ENCODE measurements at places on chromosomes 1 and 21.

DNA sequence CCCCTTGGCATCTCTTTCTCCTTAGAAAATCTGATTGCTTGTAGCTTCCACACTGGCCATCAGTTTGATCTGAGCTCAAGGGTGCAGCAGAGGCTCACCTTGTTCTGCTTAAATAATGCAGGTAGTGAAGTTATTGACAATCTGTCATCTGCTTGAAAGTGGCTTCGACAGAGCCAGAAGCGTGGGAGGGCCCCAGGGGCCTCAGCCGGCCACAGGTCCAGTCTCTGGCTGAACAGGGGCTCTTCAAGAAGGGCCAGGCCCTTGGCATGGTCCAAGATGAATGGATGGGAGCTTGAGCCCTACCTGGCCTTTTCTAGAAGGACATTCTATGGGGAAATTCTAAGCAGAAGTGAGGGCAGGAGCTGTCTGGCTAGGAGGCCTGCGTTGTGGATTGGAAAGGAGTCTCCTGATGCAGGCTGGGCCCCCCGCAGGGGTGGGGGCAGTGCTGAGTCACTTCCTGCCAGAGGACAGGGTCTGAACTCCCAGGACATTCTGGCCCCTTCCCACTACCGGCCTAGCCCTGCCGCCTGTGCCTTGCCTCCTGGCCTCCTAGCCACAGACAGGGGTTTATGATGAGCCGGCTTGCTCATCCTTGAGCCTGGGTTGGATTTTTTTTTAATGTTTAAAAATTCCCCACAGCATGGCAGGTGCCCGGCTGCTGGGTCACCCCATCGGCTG, 162.3 kb upstream of the VAMP3 start:
- DNase-seq = no peak

GRCh38 chr1:150613061-150613920, 16.1 kb downstream of the ENSA start:
- no peak for DNase-seq

DNA sequence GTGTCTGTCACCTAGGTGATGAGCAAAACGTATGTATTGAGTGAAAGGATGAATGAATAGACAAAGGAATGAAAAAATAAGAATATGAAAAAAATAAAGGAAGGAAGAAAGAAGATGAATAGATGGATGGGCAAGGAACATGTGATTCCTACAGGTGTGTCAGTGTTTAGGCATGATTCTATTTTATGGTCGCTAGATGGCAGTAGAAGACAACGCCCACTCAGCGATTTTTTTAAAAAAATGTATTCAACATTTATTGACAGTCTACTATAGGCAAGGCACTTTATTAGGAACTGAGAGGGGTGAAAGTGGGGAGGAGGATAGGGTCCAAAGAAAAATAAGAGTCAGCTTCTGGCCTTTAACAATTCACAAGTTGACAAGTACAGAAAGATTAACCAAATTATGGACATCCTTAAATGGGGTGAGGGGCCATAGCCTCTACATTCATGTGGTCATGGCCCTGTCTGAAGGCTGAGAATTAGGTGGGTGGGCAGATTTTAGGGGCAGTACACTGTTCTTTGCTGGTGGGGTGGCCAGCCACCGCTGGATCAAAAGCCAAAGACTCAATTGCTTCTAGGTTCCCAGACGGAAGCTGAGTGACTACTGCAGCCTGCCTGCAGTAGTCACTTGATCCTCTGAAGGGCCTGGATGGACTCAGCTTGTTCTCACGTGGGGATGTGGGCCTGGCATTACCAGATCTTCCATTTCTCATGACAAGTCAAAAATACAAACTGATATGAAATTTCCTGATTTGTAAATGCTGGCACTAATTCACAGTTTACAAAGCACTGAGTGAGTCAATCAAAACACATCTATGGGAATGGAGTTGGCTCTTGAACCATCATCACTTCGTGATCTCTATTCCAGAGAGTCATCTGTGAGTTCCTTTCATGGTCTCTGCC, 83.9 kb downstream of the FASLG start:
- DNase-seq = no peak

GRCh38 chr1:117511273-117511672, 94.6 kb upstream of the TENT5C start:
- DNase-seq = no peak

- DNase-seq = no peak
These were observed 64.7 kb downstream of the SGIP1 start for GRCh38 chr1:66598670-66599069.

- no peak for DNase-seq
These were observed 21.7 kb downstream of the CACNA1S start for GRCh38 chr1:201090541-201090940.

DNA sequence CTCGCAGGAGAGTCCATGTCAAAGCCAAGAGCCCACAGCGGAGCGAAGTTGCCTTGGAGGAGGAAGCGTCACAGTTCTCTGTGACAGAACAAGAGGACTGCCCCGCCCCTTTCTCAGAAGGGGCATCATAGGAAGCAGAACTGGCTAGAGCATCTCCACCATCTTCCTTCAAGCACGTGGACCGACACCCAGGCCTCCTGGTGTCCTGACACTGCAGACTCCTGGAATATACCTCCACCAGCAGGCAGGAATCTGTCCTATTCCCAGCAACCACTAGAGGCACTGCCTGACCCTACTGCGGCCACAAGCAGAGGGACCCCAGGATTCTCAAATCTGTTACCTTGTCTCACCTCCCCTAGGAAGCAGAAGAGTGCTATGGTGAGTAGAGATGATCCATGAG, 37.8 kb downstream of the GPA33 start:
- no peak for DNase-seq

DNA sequence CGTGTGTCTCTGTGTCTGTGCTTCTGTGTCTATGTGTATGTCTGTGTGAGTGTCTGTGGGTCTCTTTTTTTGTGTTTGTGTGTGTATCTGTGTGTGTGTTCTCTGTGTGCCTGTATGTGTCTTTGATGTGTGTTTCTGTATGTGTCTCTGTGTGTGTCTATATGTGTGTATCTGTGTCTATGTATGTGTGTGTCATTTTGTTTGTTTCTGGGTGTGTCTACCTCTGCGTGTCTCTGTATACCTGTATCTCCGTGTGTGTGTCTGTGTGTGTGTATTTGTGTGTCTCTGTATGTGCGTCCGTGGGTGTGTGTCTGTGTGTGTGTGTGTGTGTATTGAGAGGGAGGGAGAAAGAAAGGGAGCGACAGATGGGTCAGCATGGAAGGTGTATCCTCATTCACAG, 106.3 kb upstream of the TRABD2B start:
- no peak for DNase-seq

Measured in esophagus squamous epithelium (tissue), 5 donors.